Breast epithelium (tissue), 4 donors: ENCODE measurements at places on chromosomes 13 and 19. TPM values are rescaled to one million over a fixed set of nuclear protein-coding genes. Genes with fewer than 3 reads are reported as not detected.

The CYP2A6 gene
- total RNA-seq = not detected

The PLPPR3 gene
- 6.9 TPM for total RNA-seq

The PALM3 gene
- total RNA-seq = 2.5 TPM

DNA sequence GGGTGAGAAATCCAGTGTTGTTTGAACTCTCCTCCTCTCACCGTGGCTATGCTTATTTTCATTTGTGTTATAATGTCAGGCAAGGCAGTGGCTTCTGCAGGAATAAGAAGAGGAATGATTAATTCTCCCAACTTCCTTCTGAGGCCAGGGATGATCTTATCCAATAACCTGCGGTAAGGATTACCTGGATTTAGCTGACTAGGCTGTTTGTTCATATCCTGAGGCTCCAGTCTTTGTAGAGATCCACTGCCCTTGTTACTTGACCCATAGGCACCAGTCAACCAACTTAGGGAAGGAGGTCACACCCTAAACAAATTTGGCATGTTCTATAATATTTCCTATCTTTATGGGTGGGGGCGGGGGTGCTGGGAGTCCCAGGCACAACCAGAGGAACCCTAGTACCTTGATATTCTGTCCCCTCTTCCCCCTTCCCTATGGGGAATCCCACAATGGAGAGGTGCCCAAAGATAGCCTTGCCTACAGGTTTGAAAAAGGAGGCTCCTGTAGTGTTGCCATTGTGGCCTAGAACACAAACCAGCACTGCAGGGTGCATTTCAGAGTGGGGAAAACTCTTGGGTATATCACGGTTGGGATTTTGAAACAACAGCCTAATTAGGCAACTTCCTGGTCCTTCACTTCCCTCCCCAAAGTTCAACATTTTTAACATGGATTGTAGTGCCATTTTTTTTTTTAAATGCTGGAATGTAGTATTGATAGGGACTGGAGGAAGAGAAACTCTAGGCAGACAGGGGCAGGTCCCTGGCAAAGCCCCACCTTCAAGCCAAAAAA lies 977.5 kb upstream of the SPRY2 start:
- no peak for DNase-seq

- DNase-seq = no peak
These were observed 21.2 kb downstream of the PRAM1 start for GRCh38 chr19:8481201-8481600.
